GM04504 (cell line): ENCODE measurements at places on chromosomes 4 and X.

DNA sequence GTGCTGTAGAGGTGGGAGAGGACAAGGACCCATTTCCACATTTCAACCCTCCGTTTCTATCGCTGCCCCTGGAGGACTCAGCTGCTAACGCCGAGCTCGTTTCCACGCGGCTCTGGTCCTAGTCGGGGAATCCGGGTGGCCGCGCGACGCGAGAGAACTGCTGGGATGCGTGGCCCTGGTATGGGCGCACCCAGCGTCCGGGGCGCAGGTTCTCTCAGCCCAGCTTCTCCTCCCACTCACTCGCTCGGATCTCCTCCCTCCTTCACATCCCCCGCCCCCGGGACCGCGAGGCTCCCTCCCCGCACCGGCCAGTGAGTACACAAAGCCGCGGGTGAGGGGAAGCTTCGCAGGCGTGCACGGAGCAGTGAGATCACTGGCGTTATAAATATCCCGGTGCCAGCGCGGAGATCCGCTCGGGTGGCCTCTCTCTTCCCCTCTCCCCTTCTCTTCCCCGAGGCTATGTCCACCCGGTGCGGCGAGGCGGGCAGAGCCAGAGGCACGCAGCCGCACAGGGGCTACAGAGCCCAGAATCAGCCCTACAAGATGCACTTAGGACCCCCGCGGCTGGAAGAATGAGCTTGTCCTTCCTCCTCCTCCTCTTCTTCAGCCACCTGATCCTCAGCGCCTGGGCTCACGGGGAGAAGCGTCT lies at the start of gene FGF5:
Gene FGF5 (plus strand): TSS at position 412 of the 649 bp plus-strand sequence. CDS start 161 bp downstream, at position 573.
- DNase-seq: peak; percentile 87

DNA sequence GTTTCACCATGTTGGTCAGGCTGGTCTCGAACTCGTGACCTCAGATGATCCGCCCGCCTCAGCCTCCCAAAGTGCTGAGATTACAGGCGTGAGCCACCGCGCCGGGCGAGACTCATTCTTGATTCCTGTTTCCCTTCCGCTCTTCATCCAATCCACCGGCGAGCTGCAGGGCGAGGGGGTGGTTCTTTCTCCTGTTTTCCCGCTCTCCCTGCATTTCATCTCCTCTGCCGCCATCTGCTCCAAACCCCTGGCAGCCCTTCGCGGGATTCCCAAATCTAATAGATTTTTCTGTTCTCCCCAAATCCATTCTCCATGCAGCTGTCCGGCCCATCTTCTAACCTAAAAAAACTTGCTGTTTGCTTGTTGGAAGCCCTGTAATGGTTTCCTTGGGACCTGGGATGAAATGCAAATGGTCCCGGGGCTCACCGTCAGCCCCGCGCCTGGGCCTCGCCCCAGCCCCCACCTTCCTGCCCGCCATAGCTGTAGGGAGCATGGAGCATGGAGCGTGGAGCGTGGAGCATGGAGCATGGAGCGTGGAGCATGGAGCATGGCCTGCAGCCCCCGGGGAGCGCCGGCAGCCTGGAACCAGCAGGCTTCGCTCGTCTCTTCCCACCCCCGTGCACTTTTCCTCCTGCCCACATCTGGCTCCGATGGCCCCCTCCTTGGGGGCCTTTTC lies 1.1 kb downstream of the ZFP42 start:
- no peak for DNase-seq

DNA sequence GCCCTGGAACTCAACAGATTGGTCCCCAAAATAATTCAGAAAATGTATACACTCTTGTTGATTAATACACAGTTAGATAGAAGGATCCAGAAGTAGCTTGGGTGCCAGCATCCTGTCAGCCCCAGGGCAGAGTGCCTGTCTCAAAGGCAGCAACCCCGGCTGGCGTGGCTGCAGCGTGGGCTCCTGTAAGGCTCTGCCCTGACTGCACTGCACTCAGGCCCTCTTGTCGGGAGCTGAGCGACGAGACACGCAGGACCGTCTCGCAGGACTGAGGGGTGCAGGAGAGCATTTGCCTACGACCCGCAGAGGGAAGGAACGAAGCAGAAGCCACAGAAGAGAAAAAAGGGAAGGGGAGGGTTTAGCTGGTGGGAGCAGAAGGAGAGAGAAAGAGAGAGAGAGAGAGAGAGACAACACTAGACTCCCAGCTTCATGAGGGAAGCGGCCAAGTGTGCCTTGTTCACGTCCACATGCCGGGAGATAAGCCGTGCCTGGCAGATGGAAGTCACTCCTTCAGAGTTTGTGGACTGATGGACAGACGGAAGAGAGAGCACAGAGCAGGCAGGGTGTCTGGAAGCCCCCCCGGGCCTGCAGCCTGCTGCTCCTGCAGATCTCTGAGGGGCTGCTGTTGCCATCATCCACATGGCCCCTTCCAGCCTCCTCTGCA lies 38.7 kb upstream of the HELT start:
- no peak for DNase-seq

DNA sequence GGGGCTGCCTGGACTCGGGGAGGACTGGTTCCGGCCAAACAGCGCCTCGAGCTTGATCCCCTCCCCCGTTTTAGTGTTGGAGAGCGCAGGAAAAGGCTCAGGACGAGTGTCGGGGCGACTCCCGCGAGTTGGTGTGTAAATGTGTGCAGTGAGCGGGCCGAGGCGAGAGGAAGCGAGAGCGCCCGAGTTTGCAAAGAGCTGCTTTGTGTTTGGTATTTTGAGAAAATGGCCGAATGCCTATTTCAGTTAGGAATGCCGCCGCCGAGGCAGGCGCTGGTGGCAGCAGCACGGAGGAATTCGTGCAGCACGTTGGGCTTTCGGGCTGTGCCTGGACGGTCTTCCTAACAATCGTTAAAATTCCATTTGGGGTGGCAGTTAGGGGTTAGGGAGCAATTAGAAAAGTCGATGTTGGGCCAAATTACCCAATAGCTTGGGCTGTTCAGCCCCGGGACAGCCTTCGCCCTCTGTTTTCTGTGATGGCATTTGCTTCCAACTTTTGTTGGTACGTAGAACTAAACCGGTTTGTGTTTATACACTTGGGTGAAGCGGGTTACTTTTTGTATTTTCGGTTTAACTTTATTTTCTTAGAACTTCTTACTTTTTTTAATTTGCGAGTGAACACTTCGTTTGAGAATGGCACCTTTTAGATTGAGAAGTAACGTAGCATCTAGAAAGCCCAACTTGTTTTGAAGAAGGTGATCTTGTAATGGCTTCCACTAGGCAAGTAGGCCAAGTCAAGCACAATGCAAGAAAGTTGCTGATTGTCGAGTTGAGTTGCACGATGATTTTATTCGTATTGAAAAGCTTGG lies 1.6 kb downstream of the REST start:
- DNase-seq: peak; percentile 11

GRCh38 chr4:168724686-168725411 lies 228.0 kb downstream of the PALLD start:
- no peak for DNase-seq

GRCh38 chrX:52410439-52411394 lies 41.9 kb downstream of the XAGE2 start:
- DNase-seq: no peak

DNA sequence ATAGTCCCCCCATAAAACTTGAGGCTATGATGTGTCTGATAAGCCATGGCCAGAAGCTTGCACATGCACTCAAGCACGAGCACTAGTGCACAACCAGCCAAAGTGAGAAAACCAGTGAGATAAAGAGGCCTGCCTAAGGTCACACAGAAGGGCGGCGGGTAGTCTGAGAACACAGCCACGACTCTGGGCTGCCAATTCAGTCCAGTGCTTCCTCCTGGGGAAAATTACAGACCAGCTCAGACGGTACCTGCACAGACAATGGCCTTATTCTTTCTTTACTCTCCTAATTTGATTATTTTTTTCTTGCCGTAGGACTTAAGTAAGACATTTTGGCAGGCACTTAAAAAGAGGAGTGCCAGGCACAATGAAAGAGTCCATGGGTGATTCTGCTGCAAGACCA lies 533.2 kb upstream of the FAT1 start:
- DNase-seq: no peak

DNA sequence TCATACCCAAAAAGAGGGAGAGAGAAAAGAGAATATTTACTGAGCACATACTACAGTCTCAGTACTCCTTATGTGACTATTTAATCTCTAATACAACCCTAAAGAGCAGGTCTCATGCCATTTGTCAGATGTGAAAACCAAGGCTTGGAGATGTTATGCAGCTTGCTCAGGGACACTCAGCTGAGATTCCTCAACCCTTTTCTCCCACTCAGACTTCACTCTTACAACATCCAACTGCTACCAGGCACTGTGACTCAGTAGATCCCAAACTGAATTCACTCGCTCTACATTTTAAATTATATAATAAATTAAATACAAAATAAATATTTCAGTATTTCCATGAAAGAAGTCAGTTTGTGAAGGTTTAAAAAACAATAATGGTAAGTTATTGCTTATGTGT lies 53.7 kb downstream of the TSPAN5 start:
- no peak for DNase-seq

GRCh38 chr4:10243856-10244255 lies 127.3 kb upstream of the WDR1 start:
- DNase-seq: no peak

- DNase-seq: no peak
These were observed 223.0 kb downstream of the PAPSS1 start for GRCh38 chr4:107497054-107497453.

DNA sequence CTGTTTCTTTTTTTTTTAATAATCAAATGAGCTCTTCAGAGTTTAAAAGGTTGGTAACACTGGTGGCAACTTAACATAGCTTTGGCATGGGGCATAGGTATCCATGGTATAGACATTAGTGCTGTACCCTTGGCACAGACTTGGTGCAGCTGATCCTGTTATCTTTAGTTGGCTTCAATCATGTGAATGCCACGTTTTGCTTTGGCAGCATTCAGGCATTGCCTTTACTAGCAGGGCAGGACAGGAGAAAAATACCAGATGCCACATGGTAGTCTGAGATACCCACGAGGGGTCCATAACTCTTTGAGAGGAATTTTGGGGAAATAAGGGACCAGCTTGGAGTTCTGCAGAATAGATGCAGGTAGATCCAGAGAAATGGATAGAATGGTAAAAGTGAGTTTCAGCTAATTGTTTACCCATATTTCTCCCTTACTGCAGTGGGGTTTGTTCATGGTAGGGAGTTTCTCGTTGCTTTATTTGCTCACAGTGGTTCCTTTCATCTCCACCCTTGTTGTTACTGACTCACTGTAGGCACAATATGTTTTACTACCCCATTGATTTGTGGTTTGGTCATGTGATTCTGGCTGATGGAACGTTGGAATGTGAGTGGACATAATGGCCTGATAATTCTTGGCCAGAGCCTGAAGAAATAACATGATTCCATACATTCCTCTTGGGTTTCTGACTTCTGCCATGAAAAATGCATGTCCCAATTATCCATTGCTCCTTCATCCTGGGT lies 342.7 kb downstream of the GLUD2 start:
- DNase-seq: no peak

- no peak for DNase-seq
These were observed 52.6 kb upstream of the CITED1 start for GRCh38 chrX:72358313-72358712.

DNA sequence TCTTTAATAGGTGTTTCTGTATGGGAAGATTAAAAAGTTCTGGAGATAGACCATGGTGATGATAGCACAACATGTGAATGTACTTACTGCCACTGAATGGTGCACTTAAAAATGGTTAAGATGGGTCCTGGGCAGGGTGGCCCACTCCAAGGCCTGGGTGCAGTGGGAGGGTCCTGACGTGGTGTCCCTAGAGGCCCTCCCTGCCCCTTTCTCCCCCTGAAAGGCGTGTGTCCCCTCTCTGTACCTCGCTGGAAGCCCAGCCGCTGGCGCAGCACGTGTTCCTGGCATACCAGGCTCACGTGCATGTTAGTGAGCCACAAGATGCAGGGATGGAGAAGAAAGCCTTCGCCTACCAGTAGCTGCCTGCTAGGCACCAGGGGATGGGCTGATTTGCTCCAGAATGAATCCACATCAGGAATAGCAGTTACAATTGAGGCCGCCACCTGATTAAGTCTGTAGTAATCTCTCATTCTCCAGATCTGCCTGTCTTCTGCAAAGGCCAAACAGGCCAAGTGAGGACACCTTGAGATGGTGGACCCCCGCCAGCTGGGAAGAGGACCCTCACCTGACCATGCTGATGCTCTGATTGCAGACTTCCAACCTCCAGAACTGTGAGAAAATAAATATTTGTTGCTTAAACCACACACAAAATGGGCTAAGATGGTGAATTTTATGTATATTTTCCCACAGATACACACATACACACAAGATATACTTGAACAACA lies 67.5 kb downstream of the COQ2 start:
- no peak for DNase-seq
